NCI-H526 (cell line): ENCODE measurements at places on chromosomes 6 and 20.

GRCh38 chr20:30610029-30610693 is 647.3 kb upstream of the DEFB115 start:
- no peak for DNase-seq

GRCh38 chr6:13724182-13724581 is 12.5 kb upstream of the RANBP9 start:
- DNase-seq, result no peak

DNA sequence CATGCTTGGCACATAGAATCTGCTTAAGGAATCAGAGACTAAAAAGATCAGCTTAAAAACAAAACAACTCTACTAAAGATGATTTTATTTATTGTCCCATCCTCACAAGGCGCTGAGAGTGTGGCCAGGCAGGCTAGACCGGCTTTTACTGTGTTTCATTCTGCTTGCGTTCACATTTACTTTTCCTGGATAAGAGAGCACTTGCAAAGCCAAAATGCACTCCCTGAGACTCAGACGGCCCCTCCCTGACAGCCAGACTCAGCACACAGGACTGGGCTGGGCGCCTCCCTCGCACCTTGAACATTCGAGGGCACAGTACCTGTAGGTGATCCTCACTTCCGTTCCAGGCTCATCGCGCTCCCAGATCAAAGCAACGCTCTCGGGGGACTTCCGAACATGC is 10.2 kb downstream of the ACSS1 start:
- no peak for DNase-seq

GRCh38 chr20:11891776-11892545 is 25.7 kb upstream of the BTBD3 start:
- peak; percentile 80 for DNase-seq

- no peak for DNase-seq
Observed at GRCh38 chr20:36181934-36182603, 27.5 kb downstream of the EPB41L1 start.

DNA sequence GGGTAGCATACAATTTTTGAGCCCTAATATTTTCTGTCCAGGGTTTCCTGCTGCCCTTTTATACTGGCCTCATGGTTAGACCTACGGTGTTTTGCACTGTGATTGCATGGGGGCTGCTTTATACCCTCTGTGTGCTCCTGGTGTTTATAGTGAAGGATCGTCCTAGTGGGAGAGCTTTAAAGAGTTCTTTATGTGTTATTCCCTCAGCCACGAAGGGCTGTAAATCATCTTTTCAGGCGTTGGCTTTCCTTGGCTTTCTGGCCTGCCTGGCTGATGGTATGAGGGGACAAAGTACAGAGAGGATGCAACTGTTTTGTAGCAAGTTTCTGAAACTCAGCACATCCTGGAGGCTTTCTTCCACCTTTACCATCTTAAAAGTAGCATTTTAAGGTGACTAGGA is 464.3 kb downstream of the EPM2A start:
- no peak for DNase-seq

- no peak for DNase-seq
Observed at GRCh38 chr6:157723376-157723775, 99.7 kb upstream of the SNX9 start.

DNA sequence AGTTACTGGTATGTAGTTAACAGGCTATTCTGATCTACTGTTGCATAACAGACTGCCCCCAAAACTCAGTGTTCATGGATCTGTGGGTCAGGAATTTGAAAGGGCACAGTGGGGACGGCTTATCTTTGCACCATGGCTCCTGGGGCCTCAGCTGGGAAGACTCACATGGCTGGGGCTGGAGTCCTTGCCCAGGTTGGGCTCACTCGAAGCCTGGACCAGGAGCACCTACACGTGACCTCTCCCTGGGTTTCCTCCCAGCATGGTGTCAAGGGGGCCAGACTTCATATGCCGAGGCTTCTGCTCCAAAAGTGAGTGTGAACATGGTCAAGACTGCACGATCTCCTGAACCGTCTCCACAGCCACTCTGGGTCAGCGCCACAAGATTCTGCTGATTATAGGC is 11.7 kb downstream of the SYNDIG1 start:
- DNase-seq, result no peak

GRCh38 chr20:35018590-35019371 is 63.1 kb downstream of the MYH7B start:
- no peak for DNase-seq

DNA sequence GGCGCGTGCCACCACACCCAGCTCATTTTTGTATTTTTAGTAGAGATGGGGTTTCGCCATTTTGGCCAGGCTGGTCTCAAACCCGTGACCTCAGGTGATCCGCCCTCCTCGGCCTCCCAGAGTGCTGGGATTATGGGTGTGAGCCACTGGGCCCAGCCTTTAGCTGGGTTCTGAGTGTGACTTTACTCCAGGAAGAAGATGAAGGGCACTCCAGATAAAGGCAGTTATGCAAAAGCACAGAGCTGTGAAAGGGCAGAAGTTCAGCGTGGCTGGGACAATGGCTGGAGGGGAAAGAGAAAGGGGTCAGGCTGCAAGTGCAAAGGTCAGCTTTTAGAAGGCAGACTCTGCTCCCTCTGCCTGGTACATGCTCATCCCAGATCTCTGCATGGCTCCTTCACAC is 39.7 kb downstream of the MAP3K5 start:
- peak; percentile 14 for DNase-seq

DNA sequence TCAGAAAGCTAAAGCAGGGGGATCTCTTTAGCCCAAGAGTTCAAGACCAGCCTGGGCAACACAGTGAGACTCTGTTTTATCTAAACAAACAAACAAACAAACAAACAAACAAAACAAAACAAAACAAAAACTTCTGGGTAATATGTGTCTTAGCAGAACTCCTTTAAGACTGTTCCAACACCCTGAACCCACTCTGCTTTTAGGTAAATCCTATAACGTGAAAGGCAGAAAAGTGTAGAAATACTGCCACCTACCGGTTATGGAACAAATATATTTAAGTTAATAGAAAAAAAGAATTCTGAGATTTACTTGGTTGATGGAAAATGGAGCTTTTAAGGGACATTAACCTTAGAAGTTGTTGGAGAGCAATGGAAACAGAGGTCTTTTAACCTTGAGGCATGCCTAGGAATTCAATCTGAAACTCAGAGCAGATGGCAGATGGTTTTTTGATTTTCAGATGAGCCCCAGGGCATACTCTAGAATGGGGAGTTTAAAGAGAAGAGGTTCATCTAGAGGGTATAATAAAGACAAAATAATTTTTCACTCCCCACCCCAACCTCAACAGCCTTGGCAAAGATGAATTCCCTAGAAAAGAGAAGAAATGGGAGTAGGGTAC is 38.5 kb downstream of the SOD2 start:
- peak; percentile 2 for DNase-seq

GRCh38 chr6:87617405-87617804 is 27.5 kb downstream of the ORC3 start:
- no peak for DNase-seq

GRCh38 chr6:143594647-143595046 is 83.1 kb upstream of the PHACTR2 start:
- no peak for DNase-seq

GRCh38 chr6:40931931-40932330 is 107.1 kb downstream of the UNC5CL start:
- DNase-seq, result no peak

GRCh38 chr6:14046476-14047068 is 71.0 kb upstream of the CD83 start:
- DNase-seq, result peak; percentile 32

GRCh38 chr6:107607116-107607515 is 117.2 kb downstream of the SOBP start:
- no peak for DNase-seq

DNA sequence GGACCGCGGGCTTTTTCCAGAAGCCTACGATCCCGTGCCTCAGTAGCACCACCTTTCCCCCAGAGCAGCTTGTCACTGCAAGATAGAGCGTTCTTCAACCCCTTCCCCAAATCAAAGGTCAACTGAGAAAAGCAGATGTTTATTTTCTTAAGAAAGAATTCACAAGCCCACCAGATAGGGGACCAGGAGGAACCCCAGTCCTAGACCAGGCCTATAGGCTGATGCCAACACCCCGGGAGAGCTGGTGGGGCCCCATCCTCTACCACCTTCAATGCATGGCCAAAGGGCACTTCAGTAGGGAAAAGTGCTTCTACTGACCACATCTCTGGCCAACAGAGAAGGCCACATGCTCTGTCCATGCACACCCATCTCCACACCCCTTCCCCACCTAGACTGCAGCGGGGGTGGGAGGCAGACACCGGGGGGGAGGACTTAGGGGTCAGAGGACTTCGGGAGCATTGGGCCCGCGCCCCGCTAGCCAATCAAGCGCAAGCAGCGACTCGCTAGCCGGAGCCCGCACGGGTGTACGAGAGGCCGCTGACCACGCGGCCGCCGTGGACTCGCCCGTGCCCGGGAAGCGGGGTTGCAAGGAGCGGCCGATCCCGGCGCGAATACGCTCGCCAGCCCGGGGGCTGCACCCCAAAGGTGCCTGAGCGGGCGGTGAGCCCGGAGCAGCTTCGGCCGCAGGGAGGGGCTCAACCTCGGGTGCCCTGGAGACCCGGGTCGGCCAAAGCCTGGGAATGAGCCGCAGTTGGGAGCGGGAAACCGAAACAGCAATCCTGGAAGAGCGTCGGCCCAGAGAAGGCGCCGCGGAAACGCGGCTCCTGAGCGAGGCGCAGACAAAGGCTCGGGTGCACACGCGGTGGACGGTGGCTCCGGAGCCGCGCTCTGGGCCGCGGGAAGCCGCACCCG is 2.8 kb downstream of the PDE10A start:
- DNase-seq, result peak; percentile 54

DNA sequence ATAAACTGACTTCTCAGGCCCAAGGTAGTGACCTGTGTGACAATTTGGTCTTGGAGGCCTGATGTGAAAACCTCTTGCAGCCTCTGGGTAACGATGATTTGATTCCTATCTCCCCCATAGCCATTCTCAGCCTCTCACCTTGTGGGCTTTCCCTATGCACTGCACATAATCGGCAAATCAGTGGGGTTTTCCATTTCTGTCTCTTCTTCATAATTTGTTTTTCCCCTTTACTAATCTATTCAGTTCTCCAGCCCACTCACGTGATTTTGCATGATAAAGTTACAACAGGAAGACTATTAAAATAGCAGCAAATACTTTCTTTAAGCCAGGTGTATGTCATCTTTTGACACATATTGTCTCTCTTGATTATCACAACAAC is 893.7 kb downstream of the TFAP2A start:
- no peak for DNase-seq

DNA sequence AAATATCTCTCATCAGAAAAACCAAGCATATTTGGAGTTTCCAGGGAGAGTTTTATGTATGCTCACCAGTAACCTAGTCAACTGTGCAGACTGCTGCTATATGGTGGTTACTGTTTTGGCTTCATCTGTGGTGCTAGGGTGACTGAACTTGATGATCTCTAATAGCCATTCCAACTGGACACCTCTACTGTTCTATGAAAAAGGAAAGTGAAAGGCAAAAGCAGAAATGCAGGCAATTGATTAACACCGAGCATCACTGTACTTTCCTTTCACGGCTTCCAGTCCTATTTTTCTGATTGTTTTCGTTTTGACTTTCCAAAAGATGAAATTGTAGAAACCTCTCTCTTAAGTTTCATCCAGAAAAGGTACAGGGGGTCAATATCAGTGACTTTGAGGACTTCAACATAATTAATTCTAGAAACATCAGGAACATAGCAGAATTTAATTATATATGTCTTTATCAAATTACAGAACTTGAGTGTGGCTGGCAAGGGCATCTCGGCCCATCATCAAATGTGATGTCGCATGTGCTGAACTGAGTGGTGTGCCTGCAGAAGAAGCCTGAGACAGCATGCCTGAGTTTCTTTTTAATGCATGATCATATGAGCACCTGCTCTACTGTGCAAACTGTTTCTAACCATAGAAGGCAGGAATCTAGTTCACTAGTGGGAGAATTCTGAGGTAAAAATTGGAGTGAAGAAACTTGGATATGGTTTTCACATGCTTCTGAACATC is 464.3 kb upstream of the FLRT3 start:
- no peak for DNase-seq

DNA sequence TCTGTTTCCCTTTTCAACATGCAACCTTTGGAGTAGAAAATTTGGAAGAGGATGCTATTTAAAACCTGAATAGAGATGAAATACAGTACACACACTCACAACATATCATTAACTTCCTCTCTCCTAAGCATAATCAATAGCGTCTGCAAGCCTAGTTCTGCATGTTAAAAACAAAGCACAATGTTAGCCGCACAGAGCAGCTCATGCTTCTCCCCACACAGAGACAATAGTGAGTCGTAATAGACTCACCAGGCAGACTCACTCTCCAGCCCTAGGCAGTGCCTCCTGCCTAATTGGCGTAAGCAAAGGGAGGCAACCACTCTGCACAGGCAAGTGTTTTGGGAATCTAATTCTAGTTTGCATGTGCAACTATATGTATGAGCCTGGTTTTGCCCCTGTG is 45.8 kb upstream of the ARID1B start:
- peak; percentile 55 for DNase-seq

DNA sequence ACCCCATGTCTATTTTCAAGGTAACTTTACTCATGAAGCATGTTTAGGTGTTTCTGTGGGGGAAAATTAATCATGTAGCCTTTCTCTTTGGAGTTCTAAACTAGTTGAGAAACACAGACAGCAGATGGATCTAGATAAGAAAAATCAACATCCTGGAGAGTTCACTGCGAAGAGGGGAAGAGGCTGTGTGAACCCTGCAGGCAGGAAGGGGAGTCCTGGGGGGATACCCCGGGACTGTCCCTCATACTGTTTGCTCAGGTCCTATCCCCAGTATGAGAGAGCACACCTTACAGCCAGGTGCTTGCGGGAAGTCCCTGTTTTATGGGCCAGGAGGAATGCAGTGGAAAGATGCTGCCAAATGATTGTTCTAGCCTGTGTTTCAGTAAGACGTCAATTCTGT is 32.7 kb downstream of the CHMP4B start:
- no peak for DNase-seq

- no peak for DNase-seq
Observed at GRCh38 chr6:3873051-3873450, 23.9 kb downstream of the FAM50B start.

GRCh38 chr20:5727018-5727515 is 23.1 kb upstream of the SHLD1 start:
- DNase-seq, result no peak
